Anterior cingulate cortex (tissue), 58 donors: ENCODE measurements at places on chromosomes 4 and X.

GRCh38 chr4:15982842-15983524 is 20.0 kb upstream of the FGFBP2 start:
- no peak for DNase-seq

- DNase-seq, result no peak
Observed at GRCh38 chr4:1398681-1399507, 7.3 kb downstream of the NKX1-1 start.

- no peak for DNase-seq
Observed at GRCh38 chr4:6918338-6918737, 8.7 kb downstream of the TBC1D14 start.

- DNase-seq, result peak; percentile 66
Observed at GRCh38 chr4:61200916-61201526, 895 bp downstream of the ADGRL3 start.

DNA sequence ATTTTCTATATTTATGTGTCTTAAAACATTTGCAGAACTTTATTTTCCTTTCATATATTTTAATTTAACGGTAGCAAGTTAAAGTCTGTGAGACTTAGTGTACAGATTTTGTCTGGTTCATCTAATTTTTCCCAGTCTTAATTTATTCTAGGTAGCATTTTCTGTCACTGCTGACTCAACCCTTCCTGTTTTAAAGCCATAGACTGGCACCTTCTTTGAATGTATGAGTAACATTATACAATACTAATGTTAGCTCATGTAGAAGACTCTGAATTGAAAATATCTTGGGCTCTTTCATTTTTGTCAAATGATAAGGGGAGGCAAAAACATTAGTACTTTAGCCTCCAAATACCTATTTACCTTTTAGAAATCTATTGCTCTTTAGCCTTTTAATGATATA is 43.6 kb downstream of the BLTP1 start:
- DNase-seq, result no peak

- no peak for DNase-seq
Observed at GRCh38 chr4:173572493-173573129, 42.6 kb upstream of the HAND2 start.

DNA sequence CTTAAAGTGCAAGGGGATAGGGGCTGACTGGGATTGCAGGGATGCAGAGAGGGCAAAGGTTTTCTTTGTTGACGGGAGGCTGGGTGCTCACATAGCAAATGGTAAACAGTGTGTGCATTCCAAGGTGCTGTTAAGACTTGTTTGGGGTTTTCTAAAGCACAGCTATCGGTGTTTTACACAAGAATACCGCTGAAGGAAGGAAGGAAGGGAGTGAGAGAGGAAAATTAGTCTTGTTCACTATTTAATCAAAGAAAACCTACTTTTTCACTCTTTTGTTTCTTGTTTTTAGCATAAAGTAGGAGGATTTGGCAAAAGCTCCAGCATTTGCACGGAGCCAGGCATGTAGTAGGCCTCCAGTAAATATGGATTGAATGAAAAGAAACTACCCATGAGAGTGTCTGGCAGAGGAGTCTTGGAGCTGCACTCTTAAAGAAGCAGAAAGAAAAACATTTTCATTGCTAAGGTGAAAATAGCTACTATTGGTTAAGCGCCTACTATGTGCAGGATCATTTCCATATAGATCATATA is 99.7 kb downstream of the FIP1L1 start:
- no peak for DNase-seq

GRCh38 chr4:181200076-181200475 is 1043.1 kb upstream of the TENM3 start:
- no peak for DNase-seq

- no peak for DNase-seq
Observed at GRCh38 chr4:37827030-37827685, 672 bp downstream of the PGM2 start.

- no peak for DNase-seq
Observed at GRCh38 chr4:121187206-121187605, 23.1 kb upstream of the TNIP3 start.

DNA sequence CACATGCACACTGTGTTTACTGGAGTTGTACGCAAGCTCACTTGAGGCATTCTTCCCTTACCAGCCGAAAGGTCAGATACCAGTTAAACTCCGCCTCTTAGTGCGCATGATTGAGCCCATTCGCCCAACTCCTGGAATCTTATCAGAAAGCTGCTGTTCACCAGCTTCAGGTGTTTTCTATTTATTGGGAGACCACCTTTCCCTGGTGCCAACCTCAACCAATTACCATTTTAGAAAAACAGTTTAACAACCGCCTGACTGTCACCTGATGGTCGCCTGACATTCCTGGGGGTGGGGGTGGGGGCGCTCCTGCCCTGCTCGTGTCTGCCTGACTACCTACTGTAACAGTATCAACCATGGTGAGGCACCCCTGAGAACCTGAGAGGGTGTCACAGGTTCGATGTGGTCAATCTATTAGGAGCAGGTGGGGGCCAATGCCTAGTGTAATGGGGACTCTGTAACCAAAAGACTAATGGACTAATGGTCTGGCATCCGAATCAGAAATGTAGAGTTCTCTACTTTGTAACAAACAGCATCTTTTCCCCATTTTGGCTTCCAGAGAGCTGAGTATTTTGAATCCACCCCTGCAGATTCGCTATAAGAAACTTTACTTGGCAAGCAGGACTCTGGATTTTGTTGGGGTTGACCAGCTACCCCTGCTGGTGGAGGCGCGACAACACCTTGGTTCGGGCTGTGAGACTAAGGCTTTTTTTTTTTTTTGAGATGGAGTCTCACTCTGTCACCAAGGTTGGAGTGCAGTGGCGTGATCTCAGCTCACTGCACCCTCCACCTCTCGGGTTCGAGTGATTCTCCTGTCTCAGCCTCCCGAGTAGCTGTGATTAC is 58.2 kb upstream of the ZNF157 start:
- no peak for DNase-seq

GRCh38 chr4:89222170-89222569 is 85.4 kb downstream of the GPRIN3 start:
- no peak for DNase-seq

DNA sequence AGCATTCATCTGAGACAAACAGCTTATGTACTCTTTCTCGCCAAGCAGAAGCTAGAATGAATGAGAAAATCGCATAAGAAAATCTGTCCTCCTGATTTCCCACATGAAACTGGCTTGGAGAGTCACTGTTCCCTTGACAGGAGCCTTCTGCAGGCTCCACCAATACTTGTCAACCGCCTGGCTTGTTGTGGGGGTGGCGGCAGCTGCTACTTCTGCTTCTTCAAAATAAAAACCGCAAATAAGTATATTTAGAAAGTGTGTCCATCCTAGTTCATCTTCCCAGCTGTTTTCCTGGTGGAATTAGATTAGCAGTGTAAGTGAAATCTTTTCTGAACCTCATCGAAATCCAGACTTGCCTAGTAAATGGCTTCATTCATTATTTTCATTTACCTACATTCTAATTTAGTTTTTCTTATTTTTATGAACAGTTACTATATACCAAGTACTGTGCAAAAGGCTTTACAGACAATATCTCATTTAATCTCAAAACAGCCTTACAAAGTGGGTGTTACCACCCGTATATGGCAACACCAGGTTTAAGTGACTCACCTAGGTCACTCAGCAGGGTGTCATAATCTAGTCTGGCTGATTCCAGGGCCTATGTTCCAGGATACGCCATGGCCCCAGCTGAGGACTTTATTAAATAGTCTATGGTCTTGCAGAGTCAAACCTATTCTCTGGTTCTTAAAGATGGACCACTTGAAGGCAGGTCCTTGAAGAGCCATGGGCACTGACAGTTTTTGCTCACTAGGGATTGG is 104.6 kb upstream of the IGFBP7 start:
- DNase-seq, result no peak

- no peak for DNase-seq
Observed at GRCh38 chrX:18003876-18004275, 142.8 kb upstream of the RAI2 start.

DNA sequence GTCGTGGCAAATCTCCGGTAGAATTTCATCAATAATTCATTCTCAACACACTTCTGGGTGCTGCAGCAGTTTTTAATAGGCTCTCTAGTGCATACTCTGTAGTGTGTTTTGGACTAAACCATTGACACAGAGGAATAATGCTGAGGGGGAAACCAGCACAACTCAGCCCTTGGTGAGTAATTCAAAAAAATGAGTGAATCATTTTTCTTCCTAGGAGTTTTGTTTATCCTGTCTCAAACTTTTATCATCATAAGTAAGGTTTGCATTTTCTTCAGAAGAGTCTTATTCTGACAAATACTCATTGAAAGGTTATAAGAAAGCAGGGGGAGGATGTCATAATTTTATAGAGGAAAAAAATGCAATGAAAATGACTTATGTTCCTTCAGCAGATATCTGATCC is 2542.7 kb downstream of the PCDH7 start:
- DNase-seq, result no peak

- DNase-seq, result no peak
Observed at GRCh38 chrX:47628982-47629381, 748 bp downstream of the CFP start.

- DNase-seq, result no peak
Observed at GRCh38 chr4:112747036-112747435, 110.1 kb downstream of the LARP7 start.
